T-helper 1 cell (primary cell): ENCODE measurements at places on chromosomes 4 and X.

DNA sequence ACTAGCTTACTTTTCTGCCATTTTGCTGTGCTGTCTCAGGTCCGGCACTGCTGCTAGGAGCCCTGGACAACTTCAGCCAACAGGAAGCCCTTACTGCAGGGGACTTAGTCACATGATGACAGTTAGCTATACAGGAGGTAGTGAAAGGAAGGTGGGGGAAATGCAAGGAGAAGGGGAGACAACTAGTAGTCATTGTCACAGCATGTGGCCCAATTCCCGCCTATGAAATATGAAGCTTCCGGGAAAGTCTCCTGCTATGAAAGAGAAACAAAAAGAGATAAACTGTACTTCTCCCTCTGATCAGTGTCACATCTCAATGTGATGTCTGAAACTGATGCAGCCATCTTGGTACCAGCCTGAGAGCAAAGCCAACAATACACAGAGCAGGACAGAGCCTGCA is 71.6 kb downstream of the AMELX start:
- DNase-seq, result no peak

DNA sequence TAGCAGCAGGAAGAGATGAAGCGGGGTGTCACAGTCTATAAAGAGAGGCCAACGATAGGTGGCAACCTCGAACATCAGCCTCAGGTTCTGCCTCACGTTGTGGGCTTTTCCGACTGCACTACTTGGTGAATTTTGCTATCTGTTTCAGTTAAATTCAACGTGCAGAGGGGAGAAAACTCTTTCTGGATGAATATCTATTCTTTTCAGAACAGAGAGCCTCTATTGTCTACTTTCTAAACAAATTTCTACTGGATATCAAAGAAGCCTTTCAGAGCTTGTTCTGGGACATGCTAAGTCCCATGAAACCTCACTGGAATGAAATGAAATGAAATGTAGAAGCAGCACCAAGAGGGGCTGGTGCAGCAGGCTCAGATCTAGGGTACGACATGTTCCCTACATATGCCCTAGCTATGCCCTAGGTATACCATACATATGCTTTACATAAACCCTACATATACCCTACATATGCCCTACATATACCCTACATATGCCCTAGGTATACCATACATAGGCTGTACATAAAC is 116.5 kb upstream of the TRIM2 start:
- no peak for DNase-seq

- DNase-seq, result no peak
Measured at GRCh38 chr4:107279733-107280132, 243.6 kb upstream of the DKK2 start.

DNA sequence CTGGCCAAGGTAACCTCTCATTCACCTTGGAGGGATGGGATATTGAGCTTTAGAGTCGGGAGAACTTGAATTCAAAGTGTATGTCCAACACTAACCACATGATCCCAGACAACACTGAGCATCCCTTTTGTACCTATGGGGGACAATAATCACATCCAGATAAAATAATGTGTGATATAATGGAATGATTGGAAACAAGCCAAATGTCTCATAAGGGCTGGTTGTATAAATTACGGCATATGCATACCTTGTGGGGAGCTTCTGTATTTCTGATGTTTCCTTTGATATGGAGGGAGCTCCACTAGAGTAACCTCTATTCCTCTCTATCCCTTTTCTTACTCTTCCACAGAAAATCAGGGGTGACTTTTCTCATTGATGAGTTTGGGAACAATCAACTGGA is 40.7 kb upstream of the LDB2 start:
- no peak for DNase-seq

- DNase-seq, result no peak
Measured at GRCh38 chr4:182318256-182318655, 75.1 kb downstream of the TENM3 start.

DNA sequence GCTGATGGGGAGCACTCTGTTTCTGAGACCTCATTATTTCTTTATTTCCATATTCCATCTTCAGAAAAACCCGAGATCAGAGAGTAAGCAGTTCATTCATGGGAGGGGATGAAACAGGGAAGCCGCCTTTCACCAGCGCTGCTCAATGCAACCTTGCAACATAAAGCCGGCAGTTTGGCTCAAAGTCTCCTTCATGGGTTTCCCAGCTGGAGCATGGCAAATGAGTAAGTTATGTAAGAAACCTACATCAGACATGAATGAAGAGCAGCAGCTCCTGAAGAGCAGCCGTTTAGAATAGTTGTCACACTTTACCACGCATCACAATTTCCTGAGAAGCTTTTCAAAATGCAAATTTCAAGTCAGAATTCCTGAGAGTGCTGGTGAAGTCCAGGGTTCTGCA is 578.8 kb downstream of the FSTL5 start:
- DNase-seq, result no peak

- no peak for DNase-seq
Measured at GRCh38 chr4:119585771-119586170, 42.8 kb downstream of the PDE5A start.

GRCh38 chr4:32488690-32489089 is 1768.5 kb downstream of the PCDH7 start:
- no peak for DNase-seq

- peak; percentile 74 for DNase-seq
Measured at GRCh38 chr4:145828802-145829485, 109.7 kb downstream of the ZNF827 start.

DNA sequence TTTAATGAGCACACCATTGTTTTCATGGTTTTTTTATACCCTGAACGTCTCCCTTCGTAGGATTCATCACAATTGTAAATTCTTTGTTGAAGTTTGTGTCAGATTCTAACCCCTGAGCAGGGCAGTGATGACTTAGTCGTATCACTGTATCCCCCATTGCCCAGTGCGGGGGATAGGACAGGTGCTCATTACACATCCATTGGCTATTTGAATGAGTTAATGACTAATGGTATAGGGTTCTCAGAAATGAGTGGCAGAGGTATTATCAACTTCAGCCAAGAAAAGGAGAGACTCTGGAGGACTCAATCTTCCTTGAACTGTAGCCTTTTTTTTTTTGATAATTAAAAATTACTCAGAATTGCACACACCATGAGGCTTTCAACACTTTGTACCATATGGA is 64.6 kb downstream of the SYNPO2 start:
- DNase-seq, result no peak

DNA sequence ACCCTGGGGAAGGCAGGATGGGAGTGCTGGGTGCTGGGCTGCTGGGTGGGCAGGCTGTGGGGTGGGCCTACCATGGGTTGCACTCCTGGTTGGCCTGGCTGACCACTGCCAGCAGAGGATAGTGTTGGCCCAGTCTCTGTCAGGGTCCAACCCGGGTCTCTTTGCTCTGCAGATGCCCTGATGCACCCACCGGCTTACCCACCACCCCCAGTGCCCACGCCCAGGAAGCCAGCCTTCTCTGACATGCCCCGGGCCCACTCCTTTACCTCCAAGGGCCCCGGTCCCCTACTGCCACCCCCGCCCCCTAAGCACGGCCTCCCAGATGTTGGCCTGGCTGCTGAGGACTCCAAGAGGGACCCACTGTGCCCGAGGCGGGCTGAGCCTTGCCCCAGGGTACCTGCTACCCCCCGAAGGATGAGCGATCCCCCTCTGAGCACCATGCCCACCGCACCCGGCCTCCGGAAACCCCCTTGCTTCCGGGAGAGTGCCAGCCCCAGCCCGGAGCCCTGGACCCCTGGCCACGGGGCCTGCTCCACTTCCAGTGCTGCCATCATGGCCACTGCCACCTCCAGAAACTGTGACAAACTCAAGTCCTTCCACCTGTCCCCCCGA is 14.2 kb upstream of the ADD1 start:
- no peak for DNase-seq

GRCh38 chr4:177638871-177639270 is 196.6 kb upstream of the AGA start:
- no peak for DNase-seq

- DNase-seq, result no peak
Measured at GRCh38 chr4:40489961-40490360, 139.7 kb downstream of the RBM47 start.

DNA sequence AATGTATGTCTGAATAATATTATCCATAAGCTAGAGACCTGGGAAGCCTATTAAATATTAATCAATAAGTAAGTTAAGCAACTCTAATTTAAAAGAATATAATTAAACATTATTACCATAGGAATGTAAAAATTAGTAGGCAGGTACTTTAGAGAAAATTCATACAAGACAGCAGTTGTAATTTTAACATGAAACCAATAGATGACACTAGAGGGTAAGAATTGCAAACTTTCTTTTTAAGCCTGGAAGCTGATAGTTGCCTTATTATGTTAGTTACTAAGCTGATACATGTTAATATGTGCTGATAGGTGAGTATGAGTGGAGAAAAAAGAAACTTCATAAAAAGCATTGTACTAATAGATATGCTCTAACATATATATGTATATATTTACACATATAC is 1157.4 kb downstream of the FAM133A start:
- no peak for DNase-seq

- no peak for DNase-seq
Measured at GRCh38 chr4:126859314-126859713, 773.4 kb upstream of the INTU start.

DNA sequence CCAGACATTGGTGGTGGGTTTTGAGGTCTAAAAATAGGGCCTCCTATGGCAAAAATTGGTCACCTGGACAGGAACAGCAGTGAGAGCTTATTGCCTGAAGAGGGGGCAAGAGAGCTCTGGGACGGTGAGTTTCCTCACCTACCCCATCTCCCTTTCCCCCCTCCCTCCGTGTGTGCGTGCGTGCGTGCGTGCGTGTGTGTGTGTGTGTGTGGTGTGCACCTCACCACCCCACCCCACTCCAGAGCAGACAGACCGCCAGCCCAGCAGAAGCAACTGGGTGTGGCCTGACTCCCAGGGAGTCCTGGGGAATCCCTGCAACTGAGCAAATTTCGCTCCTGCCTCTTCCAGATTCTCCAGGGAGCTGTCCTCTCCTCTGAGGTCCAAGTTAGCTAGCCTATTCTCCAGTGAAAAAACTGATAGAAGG is 44.7 kb downstream of the PRPS1 start:
- DNase-seq, result peak; percentile 72

DNA sequence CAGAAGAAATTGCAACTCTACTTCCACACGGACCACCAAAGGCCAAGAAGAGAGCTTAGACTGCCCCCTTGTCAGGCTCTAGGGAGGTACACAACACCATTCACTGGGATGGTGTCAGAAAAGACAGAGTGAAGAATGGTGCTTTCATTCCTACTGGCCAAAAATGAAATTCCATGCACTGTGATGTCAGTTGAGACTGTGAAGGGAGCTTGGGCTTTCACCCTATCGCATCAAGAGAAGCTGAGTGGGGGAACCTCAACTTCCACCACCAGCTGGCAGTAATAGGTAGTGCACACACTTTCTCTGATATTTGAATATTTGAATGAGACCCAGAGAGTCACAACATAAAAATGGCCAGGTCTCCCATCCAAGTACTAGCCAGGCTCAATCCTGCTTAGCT is 65.9 kb downstream of the ZNF711 start:
- DNase-seq, result no peak

DNA sequence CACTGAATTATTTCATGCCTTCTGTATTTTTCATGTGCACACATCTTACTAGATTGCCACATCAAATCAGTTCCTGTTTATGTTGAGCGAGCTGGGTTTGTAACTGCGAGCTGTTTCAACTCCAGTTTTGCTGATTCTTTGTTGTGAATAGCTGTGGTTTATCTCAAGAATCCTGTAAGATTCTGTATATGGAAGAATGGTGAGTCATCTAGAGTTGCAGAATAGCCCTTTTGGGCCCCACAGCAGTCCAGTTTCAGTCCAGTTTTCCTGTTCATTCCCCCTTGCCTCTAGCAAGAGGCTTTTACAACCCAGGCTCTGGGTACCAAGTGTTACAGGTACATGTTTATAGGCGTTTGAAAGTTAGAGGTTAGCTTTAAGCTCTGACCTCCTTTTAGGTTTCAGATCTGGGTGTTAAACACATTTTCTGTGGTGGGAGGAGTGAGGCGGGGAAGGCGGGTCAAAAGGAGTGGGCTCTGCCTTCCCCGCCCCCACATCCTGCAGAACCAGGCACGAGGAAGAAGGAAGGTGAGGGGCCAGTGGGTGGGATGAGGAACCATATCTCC is 32.7 kb downstream of the TBC1D14 start:
- peak; percentile 76 for DNase-seq

GRCh38 chrX:136130931-136131833 is 16.2 kb upstream of the FHL1 start:
- peak; percentile 41 for DNase-seq

DNA sequence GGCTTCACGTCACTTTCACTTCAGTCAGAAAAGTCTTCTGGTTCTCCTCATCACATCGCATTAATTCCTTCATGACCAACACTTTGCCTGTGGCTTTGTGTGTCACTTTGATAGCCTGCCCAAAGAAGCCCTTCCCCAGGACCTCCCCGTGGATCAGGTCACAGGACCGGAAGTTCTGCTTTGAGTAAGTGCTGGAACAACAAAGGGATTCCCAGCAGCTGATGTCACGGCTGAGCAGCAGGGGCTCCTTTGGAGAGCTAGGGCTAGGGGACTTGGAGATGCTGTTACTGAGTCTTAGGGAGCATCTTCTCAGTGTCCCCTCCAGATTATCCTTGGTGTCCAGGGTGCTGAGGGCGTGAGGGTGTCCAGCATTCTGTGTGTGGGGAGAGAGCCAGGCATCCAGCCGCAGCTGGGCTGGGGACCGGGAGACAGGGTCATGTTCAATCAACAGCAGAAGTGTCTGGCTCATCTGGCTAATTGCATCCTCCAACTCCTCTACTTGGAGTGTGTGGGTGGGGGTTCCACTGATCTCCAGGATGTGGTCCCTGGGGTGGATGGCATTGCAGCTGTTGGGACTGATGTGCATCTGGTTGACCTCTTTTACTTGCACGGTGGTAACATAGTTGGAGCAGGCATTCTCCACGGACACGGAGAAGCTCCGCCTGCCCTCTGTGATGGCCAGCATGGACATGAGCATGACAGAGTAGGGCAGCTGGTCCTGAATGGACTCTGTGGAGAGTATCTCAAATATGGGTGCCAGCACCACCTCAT is 39.2 kb upstream of the ARHGAP6 start:
- no peak for DNase-seq

- no peak for DNase-seq
Measured at GRCh38 chr4:100823993-100824323, 306.1 kb upstream of the EMCN start.

GRCh38 chr4:56681158-56681852 is at the start of gene HOPX:
HOPX (minus strand) TSS chr4:56681296; CDS start chr4:56657816, 23,480 bp downstream.
- DNase-seq, result no peak

GRCh38 chr4:118373614-118374255 is 20.9 kb upstream of the PRSS12 start:
- no peak for DNase-seq

GRCh38 chr4:181140037-181140603 is 1103.1 kb upstream of the TENM3 start:
- DNase-seq, result no peak

GRCh38 chrX:17046478-17047097 is 100.1 kb downstream of the REPS2 start:
- DNase-seq, result peak; percentile 32

- DNase-seq, result no peak
Measured at GRCh38 chr4:1036095-1036494, 24.7 kb downstream of the FGFRL1 start.
